ENCODE measurements at places on chromosomes 13 and 19.

DNA sequence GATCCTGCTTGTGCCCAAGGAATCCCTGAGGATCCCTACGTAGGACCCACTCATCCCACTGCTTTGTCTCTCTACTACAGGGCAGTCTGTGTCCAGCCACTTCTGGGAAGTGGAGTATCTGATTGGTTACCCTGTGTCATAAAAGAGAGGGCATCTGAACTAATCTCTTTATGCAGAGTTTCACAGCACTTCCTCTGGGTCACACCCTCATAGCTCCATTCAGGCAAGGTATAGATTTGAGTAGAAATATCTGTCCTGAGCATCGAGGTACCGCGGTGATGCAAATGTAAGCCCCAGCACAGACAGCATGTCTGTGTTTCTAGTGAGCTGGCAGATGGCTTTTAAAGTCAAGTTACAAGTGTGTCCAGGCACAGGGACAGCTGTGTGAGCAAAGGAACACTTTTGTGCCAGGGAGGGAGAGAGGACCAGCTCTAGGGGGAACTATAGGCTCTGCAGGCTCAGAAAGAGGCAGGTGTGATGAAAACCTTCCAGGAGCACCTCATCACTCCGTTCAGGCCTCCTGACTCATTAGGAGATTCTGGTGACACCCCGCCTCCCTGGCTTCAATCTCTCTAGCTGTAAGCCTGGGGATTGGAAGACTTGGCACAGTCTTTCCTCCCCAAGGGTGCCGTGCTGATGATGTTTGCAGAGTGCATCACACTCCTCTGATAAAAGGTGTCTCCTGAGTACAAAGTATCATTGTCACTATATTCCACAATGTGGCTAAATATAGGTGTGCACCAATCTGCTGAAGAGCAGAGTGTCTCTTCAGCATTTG is 84.3 kb upstream of the UBL3 start:
- ATAC-seq: peak; percentile 49

GRCh38 chr13:42977219-42977659 is 14.8 kb downstream of the EPSTI1 start:
- no peak for ATAC-seq

- no peak for ATAC-seq
Measured at GRCh38 chr19:32819419-32820400, 49.9 kb downstream of the SLC7A9 start.

- ATAC-seq: peak; percentile 92
Measured at GRCh38 chr19:11422163-11423065, 3.3 kb upstream of the RGL3 start.

GRCh38 chr19:41373993-41374392 is 2.3 kb upstream of the TMEM91 start:
- no peak for ATAC-seq

DNA sequence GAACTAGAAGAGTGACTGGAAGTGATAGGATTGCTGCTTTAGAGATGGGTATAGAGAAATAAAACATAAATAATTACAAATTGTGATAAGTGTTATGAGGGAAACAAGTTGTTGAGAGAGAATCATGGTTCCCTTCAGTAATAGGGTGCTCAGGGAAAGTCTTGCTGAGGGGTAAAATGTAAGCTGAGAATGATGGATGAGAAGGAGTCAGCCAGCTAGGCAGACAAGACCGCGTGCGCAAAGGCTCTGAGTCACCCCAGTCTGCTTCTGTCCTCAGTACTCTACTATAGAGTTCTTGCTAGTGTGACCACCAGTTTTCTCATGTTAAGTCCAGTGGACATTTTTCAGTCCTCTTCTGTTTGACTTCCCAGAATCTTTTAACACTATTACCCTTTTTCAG is 39.5 kb downstream of the PCCA start:
- no peak for ATAC-seq

GRCh38 chr13:25860862-25861261 is 191.0 kb downstream of the SHISA2 start:
- ATAC-seq: no peak

DNA sequence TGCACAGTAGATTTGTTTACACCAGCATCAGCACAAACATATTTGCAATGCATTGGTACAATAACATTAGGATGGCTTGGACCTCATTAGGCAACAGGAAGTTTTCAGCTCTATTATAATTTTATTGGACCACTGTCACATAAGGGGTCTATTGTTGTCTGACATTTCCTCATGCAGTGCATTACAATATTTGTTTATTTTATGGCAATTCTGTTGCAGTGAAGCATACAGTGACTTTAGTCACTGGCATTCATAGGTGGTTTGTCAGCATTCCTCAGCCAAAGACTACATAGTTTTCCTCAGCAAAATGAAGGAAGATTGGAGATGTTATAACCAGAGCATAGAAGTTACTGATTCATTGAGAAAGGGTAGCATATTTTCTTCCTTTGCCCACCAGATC is 1732.9 kb downstream of the PCDH9 start:
- ATAC-seq: no peak

- no peak for ATAC-seq
Measured at GRCh38 chr13:56528040-56528790, 612.5 kb upstream of the PRR20A start.

DNA sequence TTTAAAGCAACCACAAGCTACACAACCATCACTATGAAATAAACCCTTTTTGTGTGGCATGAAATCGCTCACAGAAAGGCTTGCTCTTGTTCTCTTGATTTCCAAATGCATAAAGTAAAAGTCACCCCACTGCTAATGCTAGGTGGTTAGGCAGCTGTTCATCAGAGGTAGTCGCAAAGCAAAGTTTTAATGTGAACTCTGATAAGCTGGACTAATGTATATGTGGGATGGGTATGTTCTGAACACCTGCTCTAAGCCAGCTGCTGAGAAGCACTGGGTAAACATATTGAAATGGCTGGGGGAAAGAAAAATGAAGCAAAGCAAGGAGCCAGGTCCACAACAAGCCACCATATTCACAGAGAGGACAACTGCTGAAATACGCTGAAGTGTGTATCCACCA is 142.3 kb downstream of the KLF12 start:
- ATAC-seq: no peak

DNA sequence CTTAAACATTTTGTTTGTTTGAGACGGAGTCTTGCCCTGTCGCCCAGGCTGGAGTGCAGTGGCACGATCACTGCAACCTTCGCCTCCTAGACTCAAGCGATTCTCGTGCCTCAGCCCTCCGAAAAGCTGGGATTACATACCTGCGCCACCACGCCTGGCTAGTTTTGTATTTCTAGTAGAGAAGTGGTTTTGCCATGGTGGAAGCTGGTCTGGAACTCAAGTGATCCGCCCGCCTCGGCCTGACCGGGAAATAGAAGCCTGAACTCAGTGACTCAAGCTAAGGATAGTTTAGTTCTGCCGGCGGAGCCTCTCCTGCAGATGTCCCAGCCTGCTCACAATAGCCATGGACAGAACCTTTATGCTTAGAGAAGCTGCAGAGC is 53.0 kb upstream of the ZNF254 start:
- peak; percentile 83 for ATAC-seq

GRCh38 chr13:82688400-82688994 is 1193.8 kb downstream of the SLITRK1 start:
- ATAC-seq: no peak

DNA sequence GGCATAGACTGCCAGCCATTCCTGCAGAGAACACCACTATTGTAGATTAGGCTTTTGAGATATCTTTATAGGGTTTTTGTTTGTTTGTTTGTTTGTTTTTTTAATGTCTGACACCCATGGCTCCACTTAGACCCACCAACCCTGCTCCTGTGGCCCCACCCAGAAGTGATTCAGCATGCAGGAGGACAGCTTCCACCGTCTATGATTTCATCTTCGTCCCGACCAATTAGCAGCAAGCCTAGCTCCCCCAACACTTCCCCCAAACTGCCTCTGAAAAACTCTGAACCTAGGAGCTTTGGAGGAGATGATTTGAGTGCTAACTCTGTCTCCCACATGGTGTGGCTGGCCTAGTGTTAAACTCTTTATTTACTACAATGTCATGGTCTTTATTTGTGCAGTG is 108.3 kb upstream of the RXFP2 start:
- no peak for ATAC-seq

DNA sequence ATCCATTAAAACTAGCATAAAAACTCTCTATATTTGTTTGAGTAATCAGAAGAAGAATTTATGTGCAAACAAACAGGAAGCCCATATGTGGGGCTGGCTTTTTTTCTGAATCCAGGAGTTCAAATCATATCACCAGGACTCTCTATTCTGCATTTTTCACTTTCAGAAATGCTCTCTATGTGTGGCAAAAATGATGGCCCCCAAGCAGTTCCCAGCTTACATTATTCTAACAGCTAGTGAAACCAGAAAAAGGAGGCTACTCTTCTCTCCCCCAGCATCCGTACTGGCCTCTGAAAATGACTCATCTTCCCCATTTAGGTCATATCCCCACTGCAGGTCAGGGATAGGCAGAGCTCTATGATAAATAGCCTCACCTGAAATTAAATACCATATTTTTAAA is 20.4 kb downstream of the RBM26 start:
- no peak for ATAC-seq

GRCh38 chr13:69077267-69077666 is 1030.4 kb upstream of the ATXN8OS start:
- no peak for ATAC-seq

- ATAC-seq: no peak
Measured at GRCh38 chr19:12133069-12133468, 7.1 kb downstream of the ZNF20 start.

- no peak for ATAC-seq
Measured at GRCh38 chr19:42149447-42150202, 17.4 kb upstream of the POU2F2 start.

DNA sequence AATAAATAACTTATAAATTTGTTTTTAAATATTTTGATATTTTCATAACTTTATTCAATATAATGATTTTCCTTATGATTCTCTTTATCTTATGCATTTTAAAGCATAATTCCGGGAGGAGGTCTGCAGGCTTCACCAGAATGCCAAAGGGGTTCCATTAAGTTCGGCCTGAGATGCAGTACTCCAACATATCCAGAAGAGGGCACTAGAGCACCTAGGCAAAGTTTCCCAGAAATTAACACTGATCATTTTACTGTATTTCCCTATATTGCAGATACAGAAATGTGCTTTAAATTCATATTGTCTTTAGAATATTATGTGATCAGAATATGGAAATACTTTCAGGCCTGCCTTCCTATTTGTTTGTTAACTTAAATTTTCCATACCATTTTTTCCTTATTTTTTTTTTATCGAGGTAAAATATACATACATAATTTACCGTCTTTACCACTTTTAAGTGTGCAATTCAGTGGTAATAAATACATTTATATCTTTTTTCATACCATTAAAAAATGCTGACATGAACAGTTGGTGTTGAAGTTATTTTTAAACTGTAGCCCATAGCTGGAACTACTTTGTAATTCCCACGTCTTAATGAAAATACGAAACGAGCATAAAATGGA is 58.9 kb upstream of the TM9SF2 start:
- ATAC-seq: peak; percentile 78

GRCh38 chr19:19741184-19741583 is 8.3 kb upstream of the ZNF14 start:
- ATAC-seq: no peak

GRCh38 chr19:11882606-11883005 is 5.0 kb upstream of the ZNF69 start:
- ATAC-seq: no peak

DNA sequence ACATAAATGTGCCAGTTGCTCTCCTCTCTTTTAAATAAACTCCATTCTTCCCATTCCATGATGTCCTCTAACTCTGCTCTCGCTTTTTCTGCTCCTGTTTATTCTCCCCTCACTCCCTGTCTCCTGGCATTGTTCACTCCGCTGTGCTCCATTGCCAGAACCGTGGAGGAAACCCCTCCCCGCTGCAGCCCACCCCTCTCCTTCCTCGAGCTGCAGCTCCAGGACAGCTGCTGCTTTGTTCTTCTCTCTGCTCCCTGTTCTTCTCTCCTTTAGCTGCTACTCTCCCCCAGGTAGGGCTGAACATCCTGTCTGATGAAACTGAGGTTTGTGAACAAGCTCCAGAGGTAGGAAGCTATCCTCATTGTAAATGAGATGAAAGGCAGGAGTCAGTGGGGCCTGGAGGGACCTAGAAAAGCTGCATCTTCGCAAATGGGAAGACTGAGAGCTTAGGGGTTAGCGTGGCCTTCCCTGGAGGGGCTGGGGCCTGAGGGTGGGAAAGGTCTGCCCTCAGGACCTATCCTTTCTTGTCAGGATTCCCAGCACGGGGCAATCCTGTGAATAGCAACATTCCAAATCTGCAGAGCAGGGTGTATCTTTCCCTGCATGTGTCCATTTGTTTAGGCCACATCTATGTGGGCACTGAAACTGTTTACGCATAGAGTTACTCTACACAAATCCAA is 243.7 kb downstream of the DNAJC15 start:
- no peak for ATAC-seq

- ATAC-seq: no peak
Measured at GRCh38 chr19:5801796-5802619, 2.9 kb upstream of the NRTN start.

GRCh38 chr13:24068472-24068871 is 92.0 kb upstream of the SPATA13 start:
- ATAC-seq: no peak

DNA sequence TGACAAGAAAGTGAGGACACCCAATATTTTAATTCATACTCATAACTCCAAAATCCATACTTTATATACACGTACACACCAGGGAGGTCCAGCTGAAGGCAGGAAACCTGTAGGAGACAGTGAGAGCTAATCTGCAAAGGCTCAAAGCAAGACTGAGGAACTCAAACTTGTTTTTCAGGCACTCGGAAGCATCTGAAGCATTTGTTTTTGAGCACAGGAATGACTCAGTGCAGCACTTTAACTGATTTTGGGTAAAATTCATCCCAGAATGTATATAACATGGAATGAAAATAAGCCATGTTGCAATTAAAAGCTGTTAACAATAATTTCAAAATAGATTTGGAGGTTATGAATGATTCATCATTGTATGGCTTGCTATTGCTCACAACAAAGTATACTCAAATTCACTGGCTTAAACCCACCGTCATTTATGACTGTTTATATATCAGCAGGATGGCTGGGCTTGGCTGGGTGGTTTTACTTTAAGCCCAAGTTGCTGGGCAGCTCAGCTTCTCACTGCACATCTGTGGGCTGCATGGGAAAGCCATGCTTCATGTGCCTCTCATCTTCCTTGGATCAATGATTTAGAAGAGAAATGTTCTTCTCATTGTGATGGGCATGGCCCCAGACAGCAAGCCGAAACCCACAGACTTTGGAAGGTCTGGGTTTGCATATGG is 177.0 kb downstream of the RFC3 start:
- no peak for ATAC-seq

DNA sequence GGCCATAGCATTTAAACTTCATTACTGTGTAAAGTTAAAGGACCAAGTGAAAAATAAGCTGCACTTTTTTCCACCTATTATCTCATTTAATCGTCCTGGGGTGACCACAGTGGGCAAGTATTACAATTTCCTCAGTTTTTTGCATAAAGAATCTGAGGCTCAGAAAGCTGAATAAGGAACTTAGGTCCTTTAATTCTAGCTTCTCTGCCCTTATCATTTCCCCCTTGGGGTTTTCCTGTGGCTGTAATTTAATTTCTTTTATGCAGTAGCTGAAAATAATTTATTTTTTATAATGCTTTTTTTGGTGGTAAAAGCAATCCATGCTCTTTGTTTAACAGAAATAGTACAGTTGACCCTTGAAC is 59.8 kb upstream of the RCBTB2 start:
- ATAC-seq: no peak

GRCh38 chr13:92390217-92390616 is 836.4 kb upstream of the GPC6 start:
- no peak for ATAC-seq

All from esophagus mucosa (tissue), 1 donor.